Renal cortical epithelial cell (primary cell): ENCODE measurements at places on chromosomes 13 and 19. TPM values are rescaled to one million over a fixed set of nuclear protein-coding genes. Genes with fewer than 3 reads are reported as not detected.

DNA sequence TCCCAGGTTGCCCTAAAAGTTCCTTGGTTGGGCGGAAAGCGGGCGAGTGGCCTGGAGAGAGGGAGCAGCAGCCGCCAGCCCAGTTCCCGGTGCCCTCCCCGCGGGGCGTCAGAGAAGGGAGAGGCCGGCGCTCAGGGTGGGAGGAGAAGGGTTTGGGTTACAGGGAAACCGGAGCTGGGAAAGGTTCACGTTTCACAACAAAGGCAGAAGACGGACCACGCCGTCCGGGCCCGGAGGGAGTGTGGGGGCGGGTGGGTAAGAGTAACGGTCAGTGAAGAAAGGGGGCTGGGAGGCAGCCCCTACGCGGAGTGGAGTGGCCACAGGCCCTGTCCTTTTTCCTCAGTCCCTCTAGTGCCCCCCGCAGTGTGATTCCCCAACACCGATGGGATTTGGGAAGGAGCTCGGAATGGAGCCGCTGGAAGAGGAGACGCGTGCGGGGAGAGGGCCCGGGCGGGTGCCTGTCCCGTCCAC, 1.6 kb downstream of the SIX5 start:
- peak; percentile 71 for DNase-seq

DNA sequence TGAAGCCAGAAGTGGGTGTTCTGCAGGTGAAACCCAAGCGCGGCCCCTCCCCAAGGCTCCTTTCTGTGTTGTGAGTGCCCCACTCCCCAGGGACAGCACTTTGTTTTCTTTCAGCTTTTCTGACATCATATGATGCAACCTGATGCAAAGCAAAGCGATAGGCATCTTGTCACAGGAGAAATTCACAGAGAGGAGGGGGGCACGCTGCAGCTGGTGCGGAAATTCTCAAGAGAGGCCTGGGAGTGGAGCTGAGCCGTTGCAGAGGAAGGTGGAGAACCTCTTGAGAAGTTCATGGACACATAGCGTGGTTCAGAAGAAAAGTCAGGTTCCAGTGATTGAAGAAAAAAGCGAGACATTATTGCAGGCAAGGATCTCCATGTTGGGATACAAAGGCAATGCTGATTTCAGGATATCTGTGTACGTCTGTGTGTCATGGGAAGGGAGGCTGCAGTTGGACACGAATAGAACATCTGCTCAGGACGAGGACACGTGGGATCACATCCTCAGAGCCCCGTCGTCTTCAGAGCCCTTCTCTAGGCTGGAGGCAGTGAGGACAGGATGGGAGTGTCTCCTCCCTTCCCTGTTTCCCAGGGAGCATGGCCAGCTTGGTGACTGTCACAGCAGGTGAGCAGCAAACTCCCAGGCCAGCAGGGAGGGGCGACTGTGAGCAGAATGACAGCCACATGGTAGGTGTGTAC, 79.2 kb downstream of the IRS2 start:
- DNase-seq: no peak

DNA sequence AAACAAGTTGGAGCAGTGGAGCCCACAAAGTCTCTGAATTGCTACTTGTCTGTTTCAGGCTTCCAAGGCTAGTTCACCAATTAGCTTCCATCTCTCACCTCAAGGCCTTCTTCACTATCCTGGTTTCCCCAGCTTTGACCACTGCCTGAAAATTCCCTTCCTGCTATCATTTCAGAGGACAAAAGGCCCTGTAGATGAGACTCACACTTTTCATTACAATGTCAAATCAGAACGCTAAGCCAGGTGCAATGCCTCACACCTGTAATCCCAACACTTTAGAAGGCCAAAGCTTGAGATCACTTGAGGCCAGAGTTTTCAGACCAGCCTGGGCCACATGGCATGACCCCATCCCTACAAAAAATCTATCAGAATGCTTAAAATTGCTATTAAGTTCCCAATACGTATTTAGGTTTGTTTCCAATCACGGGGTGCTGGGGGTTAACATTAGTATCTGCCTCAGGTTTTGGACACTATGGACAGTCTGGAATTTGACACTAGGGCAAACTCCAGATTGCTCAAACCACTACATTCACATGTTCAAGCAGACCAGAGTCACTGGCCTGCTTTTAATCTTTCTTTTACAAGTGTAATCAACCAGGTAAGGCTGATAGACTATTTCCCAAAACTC, 5.5 kb downstream of the TPT1 start:
- DNase-seq: no peak

GRCh38 chr19:4650159-4650558, 10.8 kb downstream of the TNFAIP8L1 start:
- no peak for DNase-seq

DNA sequence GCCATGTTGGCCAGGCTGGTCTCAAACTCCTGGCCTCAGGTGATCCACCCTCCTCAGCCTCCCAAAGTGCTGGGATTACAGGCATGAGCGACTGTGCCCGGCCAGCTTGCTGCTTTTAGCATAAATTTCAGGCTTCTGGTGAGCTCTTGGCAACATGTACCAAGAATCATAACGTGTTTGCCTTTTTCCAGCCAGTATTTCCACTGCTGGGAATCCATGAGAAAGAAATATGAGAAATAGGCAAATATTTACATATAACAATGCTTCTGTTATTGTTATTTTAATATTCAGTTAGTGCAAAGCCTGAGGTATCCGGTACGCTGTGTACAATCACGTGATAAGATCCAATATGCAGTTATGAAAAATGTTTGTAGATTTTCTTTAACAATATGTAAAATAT, 29.2 kb upstream of the CERS4 start:
- no peak for DNase-seq

- DNase-seq: no peak
Measured at GRCh38 chr19:52665027-52665426, 26.9 kb upstream of the ZNF83 start.

GRCh38 chr19:2927032-2927430, 17.7 kb downstream of the ZNF77 start:
- no peak for DNase-seq

DNA sequence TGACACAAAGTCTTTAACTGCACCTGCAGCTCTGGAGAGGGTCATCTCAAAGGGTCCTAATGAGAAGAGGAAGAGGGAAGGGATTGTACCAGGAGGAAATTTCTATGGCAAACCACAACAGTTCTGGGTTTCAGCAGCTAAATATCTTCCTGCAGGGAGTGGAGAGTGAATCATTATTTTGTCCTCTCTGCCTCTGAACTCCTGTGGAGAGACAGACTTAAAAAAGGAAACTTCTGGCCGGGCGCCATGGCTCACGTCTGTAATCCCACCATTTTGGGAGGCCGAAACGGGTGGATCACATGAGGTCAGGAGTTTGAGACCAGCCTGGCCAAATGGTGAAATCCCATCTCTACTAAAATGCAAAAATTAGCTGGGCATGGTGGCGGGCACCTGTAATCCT, 16.9 kb upstream of the C1QTNF9 start:
- no peak for DNase-seq

- DNase-seq: peak; percentile 47
Measured at GRCh38 chr13:81872581-81872980, 1531.7 kb upstream of the SPRY2 start.

- no peak for DNase-seq
Measured at GRCh38 chr13:43537124-43537523, 249.6 kb downstream of the ENOX1 start.

DNA sequence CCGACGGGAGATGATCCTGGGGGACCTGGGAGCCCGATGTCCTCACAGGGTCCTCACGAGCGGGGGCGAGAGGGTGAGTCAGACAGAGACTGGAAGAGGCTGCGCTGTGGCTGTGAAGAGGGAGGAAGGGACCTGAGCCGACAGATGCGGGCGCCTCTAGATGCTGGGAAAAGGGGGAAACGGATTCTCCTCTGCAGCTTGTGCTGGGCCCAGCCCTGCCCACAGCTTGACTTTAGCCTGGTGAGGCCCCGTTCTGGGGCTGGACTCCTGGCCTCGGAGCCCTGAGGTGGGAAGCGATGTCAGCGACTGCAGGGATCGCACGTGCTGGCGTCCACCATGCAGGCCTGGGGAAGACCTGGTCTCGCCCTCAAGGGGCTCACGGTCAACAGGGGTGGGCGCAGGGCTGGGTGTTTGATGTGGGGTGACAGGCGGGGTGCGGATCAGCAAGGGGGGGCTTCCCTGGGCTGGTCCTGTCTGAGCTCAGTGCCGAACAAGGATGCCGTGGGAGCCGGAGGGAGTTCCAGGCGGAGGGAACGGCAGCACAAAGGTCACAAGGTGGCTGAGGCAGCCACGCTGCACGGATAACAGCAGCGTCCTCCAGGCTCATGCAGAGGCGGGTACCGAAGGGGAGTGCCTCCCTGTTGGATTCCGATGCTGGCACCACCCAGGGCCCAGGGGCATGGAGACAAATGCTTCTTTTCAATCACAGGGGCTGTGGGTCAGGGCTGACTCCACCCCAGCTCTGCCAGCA, 31.8 kb downstream of the PIP5K1C start:
- no peak for DNase-seq

DNA sequence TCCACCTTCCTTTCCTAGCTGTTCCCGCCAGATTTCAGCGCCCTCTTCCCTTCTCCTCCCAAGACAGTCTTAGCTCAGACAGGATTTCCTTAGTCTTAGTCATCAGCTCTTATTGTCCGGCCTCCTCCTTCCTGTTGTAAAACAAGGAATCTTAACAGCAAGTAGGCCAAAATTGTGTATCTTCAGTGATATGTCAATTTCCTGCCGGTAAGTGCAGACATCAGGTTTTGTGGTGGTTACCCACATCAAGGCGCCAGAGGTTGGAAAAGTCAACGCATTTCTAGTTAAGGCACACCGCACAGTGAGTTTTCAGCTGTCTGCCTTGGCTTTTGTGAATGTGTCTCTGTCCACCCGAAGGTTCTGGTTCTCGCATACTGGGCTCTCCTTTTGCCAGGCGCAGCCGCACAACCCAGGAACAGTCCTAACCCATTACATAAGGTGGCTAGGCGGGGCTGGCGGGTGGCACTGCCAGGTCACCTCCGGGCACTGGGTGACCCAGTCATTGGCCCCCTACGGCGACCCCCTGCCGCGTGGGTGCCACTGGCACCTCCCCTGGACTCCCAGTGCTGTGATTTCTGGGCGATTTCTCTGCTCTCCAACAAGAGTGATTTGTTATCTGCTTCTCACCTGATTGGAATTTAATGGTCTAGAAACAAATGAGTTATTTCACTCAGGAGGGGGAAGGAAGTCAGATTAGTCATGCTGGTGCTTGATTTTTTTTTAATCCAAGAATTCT, 12.9 kb downstream of the COL4A2 start:
- peak; percentile 99 for DNase-seq

DNA sequence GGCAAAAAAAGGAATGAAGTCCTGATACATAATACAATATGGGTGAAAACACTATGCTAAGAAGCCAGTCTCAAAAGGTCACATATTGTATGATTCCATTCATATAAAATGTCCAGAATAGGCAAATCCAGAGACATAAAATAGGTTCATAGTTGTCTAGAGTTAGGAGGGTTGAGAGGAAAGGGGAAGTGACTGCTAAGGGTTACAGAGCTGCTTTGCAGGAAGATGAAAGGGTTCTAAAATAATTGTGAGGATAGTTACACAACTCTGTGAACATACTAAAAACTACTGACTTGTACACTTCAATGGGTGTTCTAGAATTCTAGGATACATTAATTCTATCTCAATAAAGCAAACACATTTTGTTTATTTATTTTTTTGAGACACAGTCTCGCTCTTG, 25.7 kb downstream of the CAB39L start:
- DNase-seq: no peak

- no peak for DNase-seq
Measured at GRCh38 chr13:59754411-59754810, 409.3 kb downstream of the DIAPH3 start.

- DNase-seq: no peak
Measured at GRCh38 chr19:907183-907853, 5.7 kb downstream of the R3HDM4 start.

DNA sequence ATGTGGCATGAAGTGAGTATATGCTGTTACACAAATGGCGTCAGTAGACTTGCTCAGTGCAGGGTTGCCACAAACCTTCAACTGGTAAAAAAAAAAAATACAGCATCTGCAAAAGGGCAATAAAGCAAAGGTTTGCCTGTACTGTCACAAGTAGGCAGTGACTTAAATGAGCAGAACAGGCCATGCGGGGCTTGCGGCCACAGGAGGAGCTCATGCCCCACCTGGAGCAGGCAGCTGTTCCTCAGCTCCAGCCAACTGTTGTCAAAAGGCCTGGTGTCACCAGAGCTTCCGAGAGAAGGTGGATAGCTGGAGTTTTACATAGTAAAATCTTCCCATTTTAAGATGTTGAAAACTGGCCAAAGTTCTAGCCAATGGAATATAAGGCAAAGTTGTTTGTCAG, 7.7 kb downstream of the ATP7B start:
- DNase-seq: no peak

- no peak for DNase-seq
Measured at GRCh38 chr19:54465426-54466109, 2.0 kb upstream of the LENG9 start.

GRCh38 chr19:23509686-23510450, 114.6 kb upstream of the ZNF91 start:
- peak; percentile 4 for DNase-seq

- no peak for DNase-seq
Measured at GRCh38 chr13:31699650-31700049, 39.7 kb upstream of the RXFP2 start.

DNA sequence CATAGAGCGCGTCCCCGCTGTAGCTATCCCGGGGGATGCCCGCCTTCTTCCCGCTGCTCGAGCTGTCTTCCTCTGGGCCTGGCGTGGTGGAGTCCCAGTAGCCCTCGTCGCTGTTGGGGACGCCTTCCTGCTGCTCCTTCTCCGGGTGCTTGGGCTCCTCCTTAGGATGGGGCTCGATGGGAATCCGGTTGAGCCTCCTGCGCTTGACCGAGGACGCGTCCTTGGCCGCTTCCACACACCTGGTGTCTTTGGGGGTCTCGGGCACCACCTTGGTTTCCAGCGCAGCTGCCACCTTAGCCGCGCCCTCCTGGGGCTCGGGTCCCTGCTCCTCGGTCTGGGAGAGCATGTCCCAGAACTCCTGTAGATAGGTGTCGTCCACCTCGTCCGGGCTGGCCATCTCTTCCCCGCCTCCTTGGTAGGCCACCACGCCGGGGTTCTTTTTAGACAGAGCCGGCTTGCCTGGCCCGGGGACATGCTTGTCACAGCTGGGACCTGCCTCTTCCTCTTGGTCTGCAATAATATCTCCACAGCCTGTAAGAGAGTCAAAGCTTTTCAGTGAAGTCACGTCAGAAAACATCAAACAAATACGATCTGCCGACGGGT, 2.0 kb downstream of the AMER2 start:
- no peak for DNase-seq

GRCh38 chr13:27641711-27642502, 20.2 kb downstream of the POLR1D start:
- DNase-seq: no peak

Gene ZNF649
- total RNA-seq: 10.9 and 14.9 TPM in 2 replicates

Gene ERICH6B
- total RNA-seq: not detected in 2 replicates

Gene NRTN
- total RNA-seq: 0.17 and 0.20 TPM in 2 replicates

Gene MEIOSIN
- not detected in 2 replicates for total RNA-seq

Gene MBD3L3
- not detected in 2 replicates for total RNA-seq

Gene CAB39L
- total RNA-seq: 10.2 and 12.2 TPM in 2 replicates

Gene COL4A2
- total RNA-seq: 1,026 and 1,465 TPM in 2 replicates

Gene CFAP97D2
- total RNA-seq: not detected in 2 replicates
